ENCODE measurements at places on chromosomes 11 and 22. TPM values are rescaled to one million over a fixed set of nuclear protein-coding genes. Genes with fewer than 3 reads are reported as not detected.

NLRP6 gene
- total RNA-seq, result 3.2 TPM

CHORDC1 gene
- total RNA-seq, result 38.8 TPM

TREH gene
- total RNA-seq, result not detected

USP2 gene
- total RNA-seq, result 1.7 TPM

HPX gene
- 2.1 TPM for total RNA-seq

CCDC87 gene
- not detected for total RNA-seq

- H3K36me3 ChIP-seq, result no peaks in the 10 kb centered on the region
- H3K4me1 ChIP-seq, result no peaks in the 10 kb centered on the region
- H3K27ac ChIP-seq, result no peak overlapping the region
- peak; percentile 59 for DNase-seq
- H3K4me3 ChIP-seq, result no peak overlapping the region
Measured at GRCh38 chr11:126927623-126928022, 72.9 kb downstream of the KIRREL3 start.

GRCh38 chr11:33936725-33937604 lies 45.1 kb upstream of the LMO2 start:
- H3K4me3 ChIP-seq, result no peak overlapping the region
- DNase-seq, result no peak
- no peaks in the 10 kb centered on the region for H3K27me3 ChIP-seq
- H3K27ac ChIP-seq, result peak overlapping the region; percentile 50

- no peaks in the 10 kb centered on the region for H3K27me3 ChIP-seq
- no peaks in the 10 kb centered on the region for H3K36me3 ChIP-seq
- DNase-seq, result no peak
- H3K27ac ChIP-seq, result no peak overlapping the region
Measured at GRCh38 chr11:35501776-35502175, 23.6 kb downstream of the PAMR1 start.

DNA sequence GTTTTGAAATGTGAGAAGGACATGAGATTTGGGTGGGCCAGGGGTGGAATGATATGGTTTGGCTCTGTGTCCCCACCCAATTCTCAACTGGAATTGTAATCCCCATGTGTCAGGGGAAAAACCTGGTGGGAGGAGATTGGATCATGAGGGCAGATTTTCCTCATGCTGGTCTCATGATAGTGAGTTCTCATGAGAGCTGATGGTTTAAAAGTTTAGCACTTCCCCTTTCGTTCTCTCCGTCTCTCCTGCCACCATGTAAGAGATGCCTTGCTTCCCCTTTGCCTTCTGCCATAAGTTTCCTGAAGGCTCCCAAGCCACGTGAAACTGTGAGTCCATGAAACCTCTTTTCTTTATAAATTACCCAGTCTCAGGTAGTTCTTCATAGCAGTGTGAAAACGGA lies 113.5 kb downstream of the FCHSD2 start:
- no peaks in the 10 kb centered on the region for H3K27me3 ChIP-seq
- no peak overlapping the region for H3K4me3 ChIP-seq
- peaks cover 5% of the 10 kb centered on the region for H3K4me1 ChIP-seq

GRCh38 chr22:38479096-38479837 lies 11.4 kb downstream of the KDELR3 start:
- H3K27me3 ChIP-seq, result no peaks in the 10 kb centered on the region
- H3K4me1 ChIP-seq, result no peaks in the 10 kb centered on the region
- H3K36me3 ChIP-seq, result peaks cover 26% of the 10 kb centered on the region
- DNase-seq, result no peak
- H3K27ac ChIP-seq, result no peak overlapping the region

- H3K36me3 ChIP-seq, result peaks cover 15% of the 10 kb centered on the region
- no peak for DNase-seq
- H3K4me3 ChIP-seq, result no peak overlapping the region
- no peaks in the 10 kb centered on the region for H3K4me1 ChIP-seq
- no peak overlapping the region for H3K27ac ChIP-seq
Measured at GRCh38 chr11:74941492-74941891, 7.4 kb downstream of the XRRA1 start.

DNA sequence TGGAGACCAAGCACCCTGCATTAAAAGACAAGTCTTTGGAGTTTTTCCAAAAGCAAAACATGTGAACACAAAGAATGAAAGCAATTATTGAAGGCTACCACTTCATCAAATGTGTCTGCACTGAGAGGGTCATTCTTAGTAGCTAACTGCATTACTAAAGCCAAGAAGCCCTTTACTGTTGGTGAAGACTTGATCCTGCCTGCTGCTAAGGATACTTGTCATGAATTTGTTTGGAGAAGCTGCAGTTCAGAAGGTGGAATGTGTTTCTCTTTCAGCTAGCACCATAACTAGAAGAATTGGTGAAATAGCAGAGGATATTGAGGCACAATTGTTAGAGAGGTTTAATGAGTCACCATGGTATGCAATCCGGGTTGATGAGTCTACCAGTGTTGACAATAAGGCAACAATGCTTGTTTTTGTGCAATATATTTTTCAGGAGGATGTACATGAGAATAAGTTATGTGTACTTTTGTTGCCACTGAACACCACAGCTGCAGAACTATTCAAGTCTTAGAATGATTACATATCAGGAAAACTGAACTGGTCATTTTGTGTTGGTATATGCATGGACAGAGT lies 457.3 kb upstream of the ISX start:
- no peak overlapping the region for H3K4me3 ChIP-seq
- no peaks in the 10 kb centered on the region for H3K36me3 ChIP-seq
- no peaks in the 10 kb centered on the region for H3K27me3 ChIP-seq
- no peak for DNase-seq
- no peaks in the 10 kb centered on the region for H3K4me1 ChIP-seq

GRCh38 chr22:29882716-29883044 lies 294 bp upstream of the MTMR3 start:
- no peaks in the 10 kb centered on the region for H3K27me3 ChIP-seq
- H3K36me3 ChIP-seq, result no peaks in the 10 kb centered on the region
- peak overlapping the region; percentile 95 for H3K27ac ChIP-seq
- H3K4me1 ChIP-seq, result peaks cover 36% of the 10 kb centered on the region
- peak overlapping the region; percentile 94 for H3K4me3 ChIP-seq

GRCh38 chr11:64100782-64101353 lies 65.0 kb downstream of the MACROD1 start:
- H3K4me1 ChIP-seq, result peaks cover 15% of the 10 kb centered on the region
- no peaks in the 10 kb centered on the region for H3K27me3 ChIP-seq
- no peak overlapping the region for H3K4me3 ChIP-seq
- no peak overlapping the region for H3K27ac ChIP-seq
- no peaks in the 10 kb centered on the region for H3K36me3 ChIP-seq

DNA sequence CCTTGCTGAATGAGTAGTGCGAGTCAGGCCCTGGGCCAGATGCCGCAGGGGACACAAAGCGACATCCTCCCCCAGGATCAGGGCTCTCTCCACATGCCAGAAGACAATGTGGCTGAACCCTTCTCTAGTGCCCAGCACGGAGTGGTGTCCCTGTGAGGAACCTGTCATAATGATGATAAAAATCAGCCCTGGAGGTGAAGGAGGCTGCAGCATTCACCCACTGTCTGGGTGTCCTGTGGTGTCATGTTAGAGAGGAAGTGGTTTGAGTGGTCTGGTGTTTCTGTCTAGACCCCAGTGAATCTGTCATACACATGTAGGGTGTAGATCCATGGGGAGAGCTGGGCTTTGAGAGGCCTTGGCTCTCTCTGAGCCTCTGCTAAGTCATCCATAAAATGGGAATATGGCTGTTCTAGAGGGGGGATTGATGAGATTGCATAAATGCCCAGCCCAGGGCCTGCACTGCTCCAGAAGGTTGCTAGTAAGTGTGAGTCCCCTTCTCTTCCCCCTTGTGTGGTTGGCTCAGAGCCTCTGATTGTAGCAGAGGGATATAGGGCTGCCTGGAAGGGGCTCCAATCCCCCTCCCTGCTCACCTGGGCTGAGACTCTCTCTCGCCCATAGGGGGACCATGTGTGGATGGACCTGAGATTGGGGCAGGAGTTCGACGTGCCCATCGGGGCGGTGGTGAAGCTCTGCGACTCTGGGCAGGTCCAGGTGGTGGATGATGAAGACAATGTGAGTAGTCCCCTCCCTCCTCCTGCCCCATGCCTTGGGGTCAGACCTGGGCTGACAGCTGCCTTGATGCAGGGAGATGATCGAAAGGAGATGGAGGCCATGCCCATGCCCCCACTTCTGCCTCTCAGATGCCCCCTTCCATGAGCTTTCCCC lies 14.3 kb downstream of the MYO7A start:
- H3K4me3 ChIP-seq, result no peak overlapping the region
- peaks cover 13% of the 10 kb centered on the region for H3K27me3 ChIP-seq
- no peak overlapping the region for H3K27ac ChIP-seq
- DNase-seq, result no peak
- no peaks in the 10 kb centered on the region for H3K36me3 ChIP-seq

- H3K4me3 ChIP-seq, result no peak overlapping the region
- H3K4me1 ChIP-seq, result no peaks in the 10 kb centered on the region
- H3K27ac ChIP-seq, result no peak overlapping the region
- no peaks in the 10 kb centered on the region for H3K36me3 ChIP-seq
- DNase-seq, result no peak
- H3K27me3 ChIP-seq, result no peaks in the 10 kb centered on the region
Measured at GRCh38 chr11:130370845-130371590, 56.3 kb upstream of the ZBTB44 start.

- no peaks in the 10 kb centered on the region for H3K4me1 ChIP-seq
- no peak overlapping the region for H3K27ac ChIP-seq
- no peaks in the 10 kb centered on the region for H3K36me3 ChIP-seq
Measured at GRCh38 chr22:39634530-39635405, 64.2 kb downstream of the CACNA1I start.

- H3K27me3 ChIP-seq, result no peaks in the 10 kb centered on the region
- no peak overlapping the region for H3K27ac ChIP-seq
- no peaks in the 10 kb centered on the region for H3K4me1 ChIP-seq
- no peak for DNase-seq
- no peaks in the 10 kb centered on the region for H3K36me3 ChIP-seq
Measured at GRCh38 chr11:95304777-95305176, 73.8 kb upstream of the SESN3 start.

DNA sequence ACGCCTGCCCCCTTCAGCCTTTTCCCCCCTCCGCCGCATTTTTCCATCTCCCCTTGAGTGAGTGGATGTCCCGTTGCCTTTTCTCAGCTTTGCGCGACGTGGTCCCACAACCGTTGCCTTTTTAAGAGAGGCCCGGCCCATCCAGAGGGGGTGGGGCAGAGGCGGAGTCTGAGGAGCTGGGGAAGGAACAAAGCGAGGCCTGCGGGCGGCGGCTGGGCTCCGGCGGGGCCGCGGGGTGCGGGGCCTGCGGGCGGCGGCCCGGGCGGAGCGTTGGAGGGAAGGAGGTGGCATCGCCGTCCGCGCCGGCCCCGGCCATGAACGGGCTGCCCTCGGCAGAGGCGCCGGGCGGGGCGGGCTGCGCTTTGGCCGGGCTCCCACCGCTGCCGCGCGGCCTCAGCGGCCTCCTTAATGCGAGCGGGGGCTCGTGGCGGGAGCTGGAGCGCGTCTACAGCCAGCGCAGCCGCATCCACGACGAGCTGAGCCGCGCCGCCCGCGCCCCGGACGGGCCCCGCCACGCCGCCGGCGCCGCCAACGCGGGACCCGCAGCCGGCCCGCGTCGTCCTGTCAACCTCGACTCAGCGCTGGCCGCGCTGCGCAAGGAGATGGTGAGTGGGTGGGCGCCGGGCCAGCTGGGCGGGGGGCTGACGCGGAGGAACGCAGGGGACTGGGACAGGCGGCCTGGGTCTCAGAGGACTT lies at the start of gene FAM89B:
FAM89B (plus strand) TSS at position 183 of the 696 bp plus-strand sequence; CDS start at position 315, 132 bp downstream.
- no peaks in the 10 kb centered on the region for H3K36me3 ChIP-seq
- peaks cover 67% of the 10 kb centered on the region for H3K4me1 ChIP-seq
- H3K4me3 ChIP-seq, result peak within 1 kb of the TSS; percentile 93

DNA sequence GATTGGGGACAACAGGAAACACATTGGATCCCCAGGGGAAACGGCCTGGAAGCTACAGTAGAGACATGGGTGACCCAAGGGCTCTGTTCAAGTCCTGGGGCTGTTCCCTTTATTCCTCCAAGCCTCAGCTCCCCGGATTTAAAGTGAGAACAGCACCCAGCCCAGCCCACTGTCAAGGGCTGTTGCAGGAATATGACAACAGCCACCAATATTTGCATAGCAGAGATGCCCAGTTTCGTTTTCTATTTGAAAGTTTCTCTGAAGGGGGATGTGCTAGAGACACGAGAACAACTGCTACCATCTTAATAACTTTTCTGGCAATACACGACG lies 81.1 kb upstream of the WNT7B start:
- DNase-seq, result peak; percentile 86
- H3K4me1 ChIP-seq, result peaks cover 63% of the 10 kb centered on the region
- H3K4me3 ChIP-seq, result peak overlapping the region; percentile 34
- peak overlapping the region; percentile 99 for H3K27ac ChIP-seq
- H3K27me3 ChIP-seq, result no peaks in the 10 kb centered on the region

- no peaks in the 10 kb centered on the region for H3K27me3 ChIP-seq
- DNase-seq, result no peak
- H3K36me3 ChIP-seq, result no peaks in the 10 kb centered on the region
- H3K27ac ChIP-seq, result no peak overlapping the region
- H3K4me1 ChIP-seq, result no peaks in the 10 kb centered on the region
Measured at GRCh38 chr22:49433717-49434611, 393.7 kb downstream of the BRD1 start.

- no peak for DNase-seq
- peaks cover 5% of the 10 kb centered on the region for H3K4me1 ChIP-seq
- no peak overlapping the region for H3K27ac ChIP-seq
- no peak overlapping the region for H3K4me3 ChIP-seq
Measured at GRCh38 chr11:43397251-43397650, 38.5 kb downstream of the TTC17 start.

DNA sequence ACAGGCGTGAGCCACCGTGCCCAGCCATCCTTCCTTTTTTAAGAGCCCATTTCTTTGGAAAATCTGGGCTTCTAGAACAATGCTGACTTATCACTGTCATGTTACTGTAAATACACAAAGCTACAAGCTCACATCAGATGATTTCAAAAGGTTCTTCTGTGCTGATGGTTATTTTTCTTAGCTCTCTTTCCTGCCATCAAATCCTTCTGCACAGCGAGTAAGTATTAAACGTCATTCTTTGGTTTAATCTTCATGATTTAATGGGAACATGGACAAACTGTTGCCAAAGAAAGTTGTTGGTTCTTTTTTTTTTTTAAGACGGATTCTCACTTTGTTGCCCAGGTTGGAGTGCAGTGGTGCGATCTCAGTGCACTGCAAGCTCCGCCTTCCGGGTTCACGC lies 43.3 kb upstream of the NUP50 start:
- H3K4me1 ChIP-seq, result no peaks in the 10 kb centered on the region
- no peaks in the 10 kb centered on the region for H3K36me3 ChIP-seq
- no peaks in the 10 kb centered on the region for H3K27me3 ChIP-seq
- no peak overlapping the region for H3K4me3 ChIP-seq

DNA sequence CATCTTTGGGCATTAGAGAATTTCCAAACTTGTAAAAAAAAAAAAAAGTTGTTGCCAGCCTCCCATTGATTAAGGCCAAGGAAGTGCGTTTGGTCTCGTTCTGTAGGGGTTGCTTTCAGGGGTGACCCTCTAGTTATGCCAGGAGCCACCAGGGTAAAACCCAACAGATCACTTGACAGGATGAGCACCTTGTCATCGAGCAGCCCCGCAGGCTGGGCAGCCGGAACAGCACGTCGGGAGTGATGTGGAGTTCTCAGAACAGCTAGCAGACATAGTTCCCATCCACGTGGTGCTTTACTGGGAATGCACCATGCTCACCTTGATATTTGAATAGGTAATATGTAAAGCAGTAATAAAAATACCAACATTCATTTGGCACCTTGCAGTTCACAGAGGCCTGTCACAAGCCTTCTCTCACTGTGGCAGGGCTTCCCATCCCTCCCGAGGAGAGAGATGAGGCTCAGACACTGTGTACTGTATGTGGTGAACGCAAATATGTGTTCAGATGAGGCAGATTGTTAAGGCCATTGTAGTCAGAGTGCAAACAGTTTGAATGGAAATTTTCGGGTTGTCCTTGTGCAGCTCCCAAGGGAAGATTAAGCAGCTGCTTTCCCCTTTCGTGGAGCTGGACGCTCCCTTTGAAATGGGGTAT lies 70.9 kb upstream of the SORL1-AS1 start:
- no peak overlapping the region for H3K4me3 ChIP-seq
- H3K36me3 ChIP-seq, result peaks cover 6% of the 10 kb centered on the region
- no peak for DNase-seq
- H3K27ac ChIP-seq, result no peak overlapping the region
